Uterine smooth muscle cell (primary cell): ENCODE measurements at places on chromosomes 16 and 17. TPM values are rescaled to one million over a fixed set of nuclear protein-coding genes. Genes with fewer than 3 reads are reported as not detected.

The MSLN gene
- total RNA-seq: under 0.01 and 0.12 TPM in 2 replicates

The SPN gene
- not detected in 2 replicates for total RNA-seq

The JUP gene
- total RNA-seq: 4.5 and 7.6 TPM in 2 replicates

The CLDN7 gene
- total RNA-seq: 2.1 and 4.5 TPM in 2 replicates

The CEP131 gene
- total RNA-seq: 15.4 and 16.6 TPM in 2 replicates
